ENCODE measurements at places on chromosomes 1 and 21.
A peak's percentile ranks its signal among the peaks of the same experiment; 100 is the strongest.

DNA sequence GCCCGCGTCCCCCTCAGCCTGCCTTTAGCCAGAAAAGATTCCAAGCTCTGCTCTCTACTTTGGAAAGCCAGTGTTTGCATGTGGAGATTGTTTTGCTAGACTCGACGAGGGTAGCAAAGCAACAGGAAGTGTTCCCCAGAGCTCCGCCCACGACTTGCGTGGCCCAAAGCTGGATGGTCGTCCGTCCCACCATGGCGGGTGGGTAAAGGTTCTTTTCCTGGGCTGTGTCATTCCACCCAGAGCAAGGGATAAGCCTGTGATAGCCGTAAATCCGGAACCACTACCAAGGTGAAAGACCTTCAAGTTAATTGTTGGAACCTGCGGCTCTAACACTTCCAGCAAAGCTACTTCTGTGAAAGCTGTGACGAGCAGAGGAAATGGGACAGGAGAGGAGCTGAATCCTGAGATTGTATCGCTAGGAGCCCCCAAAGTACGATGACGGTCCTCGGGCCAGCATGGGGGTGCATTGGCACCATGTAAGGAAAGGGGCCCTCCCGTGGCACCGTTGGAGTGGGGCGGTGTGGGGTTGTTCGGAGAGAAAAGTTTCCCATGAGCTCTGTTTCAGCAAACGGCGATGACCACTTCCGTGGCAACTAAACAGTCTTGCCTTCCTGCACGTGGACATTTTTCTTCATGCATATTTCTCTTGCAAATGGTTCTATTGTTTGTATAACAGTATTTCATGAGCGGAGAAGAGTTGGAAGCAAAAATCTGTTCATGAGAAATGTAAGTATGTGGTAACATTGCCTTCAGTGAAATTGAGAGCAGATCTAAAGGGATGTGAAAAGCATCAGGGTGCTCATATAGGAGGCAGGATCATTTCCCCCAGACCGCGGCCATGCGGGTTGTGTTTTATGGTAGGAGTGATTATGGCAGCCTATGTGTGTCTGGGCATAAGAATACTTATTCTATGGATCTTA, 8.4 kb downstream of the MX2 start:
- DNase-seq = no peak

- DNase-seq = no peak
Measured at GRCh38 chr1:33866281-33866680, 2.4 kb downstream of the HMGB4 start.

DNA sequence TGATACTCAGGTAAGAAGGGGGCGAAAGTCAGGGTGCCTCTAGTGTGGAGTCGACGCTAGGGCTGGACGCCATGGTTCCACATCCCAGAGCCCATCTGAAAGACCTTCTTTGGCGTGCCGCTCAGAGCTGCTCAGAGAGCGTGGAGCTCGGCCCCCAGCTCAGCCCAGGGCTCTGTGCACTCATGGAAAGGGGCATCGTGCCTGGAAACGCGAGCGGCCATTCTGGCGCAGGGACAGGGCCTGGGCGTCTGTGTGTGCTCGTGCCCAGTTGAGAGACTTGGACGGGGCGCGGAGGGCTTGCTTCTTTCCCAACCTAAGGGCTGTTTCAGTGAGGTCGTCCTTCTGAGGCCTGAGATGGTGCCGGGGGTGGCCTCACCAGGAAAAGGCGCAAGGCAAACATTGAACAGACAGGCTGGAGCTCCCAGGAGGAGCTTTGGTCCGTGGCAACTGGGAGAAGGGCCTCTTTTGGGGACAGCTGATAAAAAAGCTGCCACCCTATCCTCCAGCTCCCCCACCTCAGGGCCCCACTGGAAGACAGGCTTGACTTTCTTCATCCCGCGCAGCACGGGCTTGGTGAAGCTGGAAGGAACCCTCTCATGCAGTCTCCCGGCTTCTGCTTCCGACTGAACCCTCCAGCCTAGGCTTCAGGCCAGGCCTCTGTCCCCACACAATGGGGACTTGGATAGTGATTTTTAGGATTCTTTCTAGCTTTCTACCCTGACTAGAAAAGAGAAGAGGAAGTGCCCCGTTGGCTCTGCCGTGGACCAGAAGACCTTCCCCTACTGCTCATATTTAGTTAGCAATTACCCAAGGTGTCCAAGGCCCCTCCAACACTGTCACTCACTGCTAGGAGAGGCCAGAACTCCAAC, 77.1 kb downstream of the CD58 start:
- no peak for DNase-seq

- DNase-seq = no peak
Measured at GRCh38 chr21:42056996-42057689, 14.0 kb upstream of the UMODL1 start.

GRCh38 chr1:101002551-101002950, 23.0 kb downstream of the DPH5 start:
- DNase-seq = no peak

- no peak for DNase-seq
Measured at GRCh38 chr1:230568008-230568407, 74.3 kb upstream of the COG2 start.

- no peak for DNase-seq
Measured at GRCh38 chr1:202888221-202888530, 773 bp downstream of the RABIF start.

- DNase-seq = no peak
Measured at GRCh38 chr1:207833381-207833780, 77.5 kb downstream of the CD34 start.

GRCh38 chr1:51189421-51190073, 46.5 kb upstream of the RNF11 start:
- DNase-seq = no peak

DNA sequence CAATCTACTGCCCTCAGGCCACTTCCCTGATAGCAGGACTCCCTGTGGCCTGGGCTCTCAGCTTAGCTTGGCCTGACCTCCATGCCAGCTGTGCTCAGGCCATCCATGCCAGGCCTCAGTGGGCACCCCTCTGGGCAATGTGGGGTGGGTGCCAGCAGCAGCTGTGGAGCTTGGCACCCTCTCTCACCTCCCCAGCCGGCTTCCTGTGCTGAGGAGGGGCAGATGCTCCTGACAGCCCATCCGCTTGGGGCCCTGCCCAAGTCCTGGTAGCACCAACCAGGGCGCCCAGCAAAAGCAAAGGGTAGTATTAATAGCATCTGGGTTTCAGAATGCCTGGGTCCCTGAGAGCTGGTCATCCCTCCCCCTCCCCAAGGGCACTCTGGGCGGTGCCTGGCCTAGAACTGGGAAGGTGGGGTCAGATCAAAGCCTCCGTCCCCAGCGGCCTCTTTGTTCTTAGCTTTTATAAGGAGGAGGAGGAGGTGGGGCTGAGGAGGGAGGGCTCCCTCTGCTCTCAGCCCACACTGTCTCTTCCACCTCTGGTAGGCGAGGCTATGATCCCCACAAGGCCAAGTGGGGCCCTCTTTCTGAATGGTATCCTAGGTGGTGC, 6.1 kb downstream of the EFNA4 start:
- DNase-seq = no peak

GRCh38 chr1:93448983-93449804, 1.3 kb downstream of the FNBP1L start:
- no peak for DNase-seq

DNA sequence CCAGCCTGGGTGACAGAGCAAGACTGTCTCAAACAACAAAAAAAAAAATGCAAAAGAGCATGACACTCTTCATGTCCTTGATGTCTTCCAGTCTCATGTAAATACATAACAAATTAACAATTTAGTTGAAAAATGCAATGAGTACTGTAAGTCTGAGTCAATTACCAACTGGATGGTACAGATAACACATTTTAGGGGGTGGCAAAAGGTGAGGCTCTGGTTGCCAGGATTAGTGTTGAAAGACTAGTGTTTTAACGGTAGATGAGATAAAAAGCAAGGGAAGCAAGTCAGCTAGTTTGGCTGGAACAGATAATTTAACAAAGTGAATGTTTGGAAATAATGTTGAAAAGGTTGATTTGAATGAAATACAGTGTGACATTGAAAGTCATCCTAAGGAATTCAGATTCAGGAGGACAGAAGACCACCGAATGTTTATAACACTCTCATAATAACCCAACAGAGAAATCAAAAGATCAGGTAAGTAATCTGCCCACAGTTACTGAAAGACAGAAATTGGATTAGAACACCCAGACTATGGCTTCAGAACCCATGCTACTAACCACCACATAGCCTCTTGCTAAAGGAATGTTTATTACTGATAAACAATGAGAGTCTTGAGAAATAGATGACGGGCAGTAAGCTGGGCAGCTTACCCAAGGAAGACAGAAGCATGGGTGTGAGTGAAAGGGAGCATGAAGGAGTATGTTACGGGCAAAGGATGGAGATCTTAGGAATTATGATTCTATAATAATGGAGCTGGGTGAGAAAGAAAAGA, 312.4 kb downstream of the HMCN1 start:
- no peak for DNase-seq

GRCh38 chr1:88700425-88701013, 16.4 kb downstream of the PKN2 start:
- no peak for DNase-seq

DNA sequence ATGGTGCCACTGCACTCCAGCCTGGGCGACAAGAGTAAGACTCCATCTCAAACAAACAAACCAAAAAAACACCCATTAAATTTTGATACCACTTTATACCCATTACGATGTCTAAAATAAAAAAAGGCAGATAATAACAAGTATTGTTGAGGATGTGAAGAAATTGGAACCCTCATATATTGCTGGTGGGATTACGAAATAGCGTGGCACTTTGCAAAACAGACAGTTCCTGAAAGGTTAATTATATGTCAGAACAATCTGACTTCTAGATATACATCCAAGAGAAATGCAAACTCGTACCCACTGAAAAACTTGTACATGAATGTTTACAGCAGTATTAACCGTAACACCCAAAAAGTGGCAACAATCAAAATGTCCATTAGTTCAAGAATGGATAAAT, 70.3 kb downstream of the USP24 start:
- DNase-seq = no peak

- no peak for DNase-seq
Measured at GRCh38 chr1:217322834-217323233, 308.1 kb downstream of the GPATCH2 start.

- no peak for DNase-seq
Measured at GRCh38 chr1:6001992-6002576, 9.9 kb upstream of the NPHP4 start.

- no peak for DNase-seq
Measured at GRCh38 chr1:32915766-32916706, 14.8 kb upstream of the TMEM54 start.

DNA sequence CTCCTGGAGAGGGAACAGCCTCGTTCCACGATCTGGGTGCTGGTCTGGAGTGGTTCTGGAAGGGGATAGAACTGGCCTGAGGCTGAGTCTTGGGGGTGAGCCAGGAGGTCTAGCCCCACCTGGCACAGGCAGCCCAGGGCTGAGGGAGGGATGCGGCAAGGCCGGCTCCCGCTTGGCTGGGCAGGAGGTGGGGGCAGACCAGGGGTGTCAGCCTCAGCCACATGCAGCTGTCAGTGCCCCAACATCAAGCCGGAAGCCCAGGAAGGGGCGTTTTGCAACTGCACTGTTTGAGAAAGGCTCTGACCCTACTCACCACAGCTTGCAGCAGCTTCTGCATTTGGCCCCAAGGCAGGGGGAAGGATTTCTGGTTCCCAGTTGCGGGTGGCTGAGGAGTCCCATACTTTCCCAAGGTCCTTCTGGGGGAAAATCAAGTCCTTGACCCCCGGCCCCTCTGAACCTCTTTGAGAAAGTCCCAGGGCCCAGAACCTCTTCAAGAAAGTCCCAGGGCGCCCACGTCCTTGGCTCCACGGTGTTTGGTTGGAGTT, 2.0 kb downstream of the EFHD2 start:
- DNase-seq = peak; percentile 57

DNA sequence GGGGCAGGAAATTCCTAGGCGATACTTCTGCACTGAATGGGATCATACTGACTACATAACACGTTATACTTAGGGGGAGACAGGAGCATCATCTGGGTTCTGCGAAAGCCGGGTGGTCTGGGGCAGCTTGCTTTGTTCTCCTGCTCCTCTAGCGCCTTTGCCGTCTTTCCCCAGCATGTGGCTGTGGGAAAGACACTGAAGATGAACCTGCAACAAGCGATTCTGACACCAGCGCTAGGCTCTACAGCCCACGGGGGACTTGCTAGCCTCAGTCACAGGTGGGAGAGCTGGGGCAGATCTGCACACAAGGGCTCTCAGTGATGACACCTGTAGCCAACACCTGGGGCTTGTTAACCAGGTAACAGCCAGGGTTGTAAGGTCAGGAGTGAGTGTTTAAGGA, 51.8 kb downstream of the CD46 start:
- no peak for DNase-seq

GRCh38 chr21:45945868-45946210, 35.7 kb upstream of the COL6A1 start:
- no peak for DNase-seq

GRCh38 chr1:77977989-77978292, 931 bp downstream of the FUBP1 start:
- DNase-seq = no peak

DNA sequence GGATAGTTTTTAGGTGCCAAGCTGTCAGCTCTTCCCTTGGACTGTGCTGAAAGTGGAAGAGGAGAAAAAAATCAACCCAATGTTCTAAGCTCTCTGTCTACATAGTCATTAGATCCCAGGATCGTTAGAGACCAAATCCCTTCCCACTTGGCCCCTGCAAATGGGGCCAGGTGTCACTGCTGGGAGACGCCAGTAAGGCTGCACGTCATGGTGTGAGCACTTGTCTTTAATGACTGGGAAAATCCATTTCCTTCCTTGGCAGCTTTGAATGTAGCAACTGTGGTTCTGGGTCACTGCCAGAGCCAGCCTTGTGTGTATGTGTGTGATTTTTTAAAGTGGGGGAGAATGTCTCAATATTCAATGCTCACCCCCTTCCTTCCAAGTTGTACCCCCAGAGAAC, 59.9 kb downstream of the MAN1C1 start:
- no peak for DNase-seq

GRCh38 chr1:217569021-217569420, 61.9 kb downstream of the GPATCH2 start:
- no peak for DNase-seq

GRCh38 chr1:210299501-210299900, 29.2 kb upstream of the HHAT start:
- DNase-seq = no peak

- DNase-seq = no peak
Measured at GRCh38 chr1:6396998-6397397, 3.4 kb upstream of the ACOT7 start.

DNA sequence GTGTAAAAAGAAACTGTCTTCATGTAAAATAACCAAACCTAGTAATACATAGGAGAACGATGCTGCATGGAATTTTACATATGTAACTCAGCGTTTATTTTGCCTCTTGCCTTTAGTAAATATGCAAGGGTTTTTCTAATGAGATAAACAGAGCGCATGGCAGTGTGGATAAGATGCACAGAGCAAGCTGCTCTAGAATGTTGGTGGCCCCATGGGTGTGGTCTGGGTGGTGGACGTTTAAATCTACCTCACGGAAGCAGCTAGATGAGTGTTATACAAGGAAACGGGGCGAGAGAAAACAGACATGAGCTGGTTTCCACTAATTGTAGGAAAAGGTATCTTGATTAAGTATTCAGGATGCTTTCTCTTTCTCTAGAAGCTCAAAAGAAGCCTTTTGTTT, 205.9 kb downstream of the DSCAM start:
- no peak for DNase-seq

DNA sequence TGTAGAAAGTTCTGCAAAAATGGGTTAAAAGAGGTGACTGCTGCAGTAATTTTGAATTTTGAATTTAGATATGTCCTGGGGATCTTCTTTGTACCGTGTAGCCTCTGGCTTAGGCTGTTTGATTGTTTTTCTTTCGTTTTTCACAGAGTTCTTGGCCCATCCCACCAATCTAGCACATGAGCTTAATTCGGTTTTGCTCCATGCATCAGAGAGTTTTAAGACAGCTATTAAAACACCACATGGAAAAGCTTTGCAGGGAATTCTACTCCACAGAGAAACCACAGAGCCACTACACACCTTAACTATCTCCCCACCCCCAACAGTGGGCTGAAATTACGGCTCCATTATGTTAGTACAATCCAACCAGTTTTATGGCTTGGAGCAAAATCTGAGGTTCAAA, 25.5 kb downstream of the SPAG17 start:
- no peak for DNase-seq

All from activated T-cell treated with anti-CD3 and anti-CD28 coated beads, Interleukin-2, amount 50 U/mL, for 24 hours (primary cell).